DMS 273 treated with DMSO at 0.1 percent for 48 hours (cell line): ENCODE measurements at places on chromosomes 13 and 19.

DNA sequence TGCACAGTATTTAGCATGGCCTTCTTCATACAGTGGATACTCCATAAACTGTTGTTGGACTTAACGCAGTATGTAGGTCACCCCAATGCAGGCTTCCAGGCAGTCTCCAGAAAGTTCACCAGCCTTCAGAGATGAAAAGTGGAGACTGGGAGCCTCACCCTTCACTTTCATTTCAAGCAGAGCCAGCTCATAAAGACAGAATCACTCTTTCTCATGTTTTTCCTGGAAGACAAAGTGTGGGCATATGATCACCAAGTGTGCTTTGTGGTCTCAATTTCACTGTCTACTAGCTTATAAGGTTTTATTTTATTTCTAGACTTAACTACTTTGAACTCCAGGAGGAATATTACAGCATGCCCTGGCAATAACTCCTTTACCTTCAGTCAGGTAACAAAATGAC, 26.3 kb upstream of the TNFSF11 start:
- DNase-seq: no peak

DNA sequence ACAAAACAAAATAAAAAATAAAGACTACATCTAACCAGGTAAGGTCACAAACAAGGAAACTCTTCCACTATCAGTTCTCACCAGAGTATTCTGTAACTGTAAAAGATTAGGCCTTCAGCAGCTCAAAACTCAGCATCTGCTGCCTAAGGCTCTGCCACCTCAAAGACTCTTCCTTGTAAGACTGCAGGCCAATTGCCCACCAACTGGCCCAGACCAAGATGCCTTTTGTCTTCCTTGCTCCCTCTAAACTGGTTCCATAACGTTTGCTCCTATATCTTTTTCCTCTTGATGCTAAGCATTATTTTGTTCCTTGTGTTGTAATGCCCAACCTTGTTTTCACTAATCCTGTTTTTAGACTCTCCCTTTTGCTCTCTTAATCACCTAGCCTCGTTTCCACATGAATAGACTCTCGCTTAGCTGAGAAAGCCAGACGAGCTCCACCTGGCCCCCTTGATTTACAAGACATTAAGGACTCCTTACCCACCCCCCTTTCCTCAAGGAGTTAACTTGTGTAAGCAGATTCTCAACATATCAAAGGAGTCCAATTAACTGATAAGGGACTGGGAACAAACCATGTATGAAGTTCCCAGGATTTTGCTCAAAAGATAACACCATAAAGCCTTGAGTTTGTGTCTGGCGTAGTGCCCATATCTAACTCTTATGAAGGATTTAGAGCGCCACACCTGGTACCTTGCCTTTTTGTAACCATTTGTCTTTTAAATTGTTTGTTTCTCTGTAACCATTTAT, 1.5 kb downstream of the ZNF814 start:
- DNase-seq: no peak

GRCh38 chr19:12052091-12052496, 667 bp downstream of the ZNF878 start:
- no peak for DNase-seq

DNA sequence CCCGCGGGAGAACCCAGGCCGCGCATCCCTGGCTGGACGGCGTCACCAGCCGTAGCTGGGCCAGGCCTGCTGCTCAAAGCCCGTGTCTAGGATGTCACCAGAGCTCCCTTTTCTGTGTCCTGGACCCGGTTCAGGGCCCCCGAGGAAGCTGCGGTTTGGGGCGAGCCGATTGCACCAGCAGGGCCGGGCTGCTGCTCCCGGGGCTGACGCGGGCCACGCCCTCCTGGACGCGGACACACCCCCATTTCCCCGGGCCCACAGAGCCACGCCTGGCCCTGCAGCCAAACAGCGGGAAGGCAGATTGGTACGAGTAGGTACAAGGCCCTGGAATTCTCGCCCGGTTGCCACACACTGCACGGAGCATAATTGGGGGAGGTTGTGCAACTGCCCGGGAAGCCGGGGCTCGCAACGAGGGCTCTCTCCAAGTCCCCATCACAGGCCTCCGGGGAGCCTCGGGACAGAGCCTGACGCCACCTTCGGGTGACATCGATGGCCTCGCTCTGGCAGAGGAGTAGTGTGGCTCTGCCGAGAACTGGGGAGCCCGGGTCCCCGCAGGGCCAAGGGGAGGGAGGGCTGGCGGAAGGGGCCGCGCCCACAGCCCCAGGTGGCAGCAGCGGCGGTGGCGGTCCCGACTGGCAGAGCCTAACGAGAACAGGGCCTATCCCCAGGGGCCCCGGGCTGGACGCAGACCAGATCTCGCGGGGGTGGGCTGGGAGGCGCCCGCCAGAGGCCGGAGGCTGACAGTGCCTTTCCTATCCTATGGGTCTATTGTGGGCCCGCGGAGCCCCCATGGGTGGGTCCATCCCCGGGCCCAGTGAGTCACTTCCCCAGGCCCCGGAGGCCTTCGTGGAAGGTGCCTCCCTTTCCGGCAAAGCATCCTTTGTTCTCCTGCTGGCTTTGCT, 23.5 kb downstream of the KCTD15 start:
- no peak for DNase-seq

- DNase-seq: no peak
These were observed 56.4 kb downstream of the KLF12 start for GRCh38 chr13:74077792-74078191.

GRCh38 chr13:23758798-23759527, 130.2 kb downstream of the MIPEP start:
- DNase-seq: no peak

- no peak for DNase-seq
These were observed 2.7 kb downstream of the NAA16 start for GRCh38 chr13:41313659-41314197.

- no peak for DNase-seq
These were observed 939.2 kb upstream of the ATXN8OS start for GRCh38 chr13:69168436-69168835.

DNA sequence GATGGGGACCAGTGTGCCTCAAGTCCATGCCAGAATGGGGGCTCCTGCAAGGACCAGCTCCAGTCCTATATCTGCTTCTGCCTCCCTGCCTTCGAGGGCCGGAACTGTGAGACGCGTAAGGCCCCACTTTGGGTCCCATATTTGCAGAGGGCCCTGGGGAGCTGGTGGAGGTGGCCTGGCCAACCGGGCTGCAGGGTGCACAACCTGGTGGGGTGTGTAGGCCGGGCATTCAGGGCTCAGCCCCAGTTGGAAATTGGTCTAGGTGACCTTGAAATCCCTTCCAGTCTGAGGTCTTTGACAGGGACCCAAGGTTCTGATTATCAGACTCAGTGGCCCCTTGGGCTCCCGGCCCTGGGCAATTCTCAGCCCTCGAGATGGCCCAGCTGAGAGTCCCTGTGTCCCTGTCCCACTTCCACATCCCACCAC, 8.3 kb downstream of the F7 start:
- DNase-seq: no peak

- no peak for DNase-seq
These were observed 14.3 kb upstream of the LRRC63 start for GRCh38 chr13:46197299-46198048.

DNA sequence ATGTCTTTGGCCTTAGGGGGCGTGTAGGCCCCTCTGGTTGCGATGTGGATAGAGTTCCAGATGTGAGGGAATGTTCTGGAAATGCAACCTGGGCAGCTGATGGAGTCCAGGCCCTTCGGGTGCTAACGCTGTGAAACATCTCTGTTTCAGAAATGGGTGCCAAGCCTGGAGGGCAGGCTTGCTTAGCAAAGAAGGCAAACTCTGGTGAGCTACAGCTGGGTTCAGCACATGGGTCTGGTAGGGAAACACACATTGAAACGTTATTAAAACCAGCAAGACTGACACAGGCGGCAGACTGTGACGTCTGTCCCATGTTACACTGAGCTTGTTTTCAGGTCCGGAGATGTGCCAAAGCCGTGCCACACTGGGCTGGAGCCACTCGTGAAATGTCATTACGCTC, 8.6 kb upstream of the CDC16 start:
- no peak for DNase-seq

DNA sequence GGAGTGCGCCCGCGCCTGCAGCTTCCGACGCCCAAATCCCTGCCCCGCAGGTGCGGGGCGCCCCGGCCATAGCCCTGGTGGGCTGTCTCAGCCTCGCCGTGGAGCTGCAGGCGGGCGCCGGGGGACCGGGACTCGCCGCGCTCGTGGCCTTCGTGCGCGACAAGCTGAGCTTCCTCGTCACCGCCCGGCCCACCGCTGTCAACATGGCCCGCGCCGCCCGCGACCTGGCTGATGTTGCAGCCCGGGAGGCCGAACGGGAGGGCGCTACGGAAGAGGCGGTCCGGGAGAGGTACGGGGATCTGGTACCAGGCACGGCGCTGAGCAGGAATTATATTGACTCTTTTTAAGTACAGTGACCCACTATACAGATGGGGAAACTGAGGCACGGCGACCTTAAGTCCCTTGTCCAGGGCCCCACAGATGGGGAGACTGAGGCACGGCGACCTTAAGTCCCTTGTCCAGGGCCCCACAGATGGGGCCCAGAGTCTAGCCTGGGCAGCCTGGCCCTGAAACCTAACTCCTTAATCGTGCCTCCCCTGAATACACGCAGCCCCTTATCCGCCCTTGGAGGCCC, 586 bp downstream of the MRI1 start:
- no peak for DNase-seq

- DNase-seq: no peak
These were observed 61.1 kb upstream of the FAM216B start for GRCh38 chr13:42720113-42720857.

GRCh38 chr19:9791552-9792205, 23.1 kb upstream of the ZNF846 start:
- peak; percentile 10 for DNase-seq

DNA sequence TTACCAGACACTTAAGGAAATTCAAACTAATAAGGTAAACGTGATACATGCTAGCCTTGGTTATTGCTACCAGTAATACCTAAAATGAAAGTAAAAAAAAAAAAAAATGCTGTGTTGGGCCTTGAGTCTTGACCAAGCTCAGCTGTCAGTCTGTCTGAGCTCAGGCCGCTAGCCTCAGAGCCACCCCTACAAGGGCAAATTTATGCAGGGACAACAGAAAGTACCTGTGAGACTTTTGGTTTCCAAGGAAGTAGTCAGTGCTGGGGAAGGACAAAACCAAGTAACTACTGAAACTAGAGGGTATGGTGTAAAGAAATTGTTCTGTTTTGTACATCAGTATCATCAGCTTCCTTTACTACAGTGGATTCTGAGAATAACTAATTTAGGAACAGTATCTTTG, 134.3 kb upstream of the SLITRK5 start:
- no peak for DNase-seq

DNA sequence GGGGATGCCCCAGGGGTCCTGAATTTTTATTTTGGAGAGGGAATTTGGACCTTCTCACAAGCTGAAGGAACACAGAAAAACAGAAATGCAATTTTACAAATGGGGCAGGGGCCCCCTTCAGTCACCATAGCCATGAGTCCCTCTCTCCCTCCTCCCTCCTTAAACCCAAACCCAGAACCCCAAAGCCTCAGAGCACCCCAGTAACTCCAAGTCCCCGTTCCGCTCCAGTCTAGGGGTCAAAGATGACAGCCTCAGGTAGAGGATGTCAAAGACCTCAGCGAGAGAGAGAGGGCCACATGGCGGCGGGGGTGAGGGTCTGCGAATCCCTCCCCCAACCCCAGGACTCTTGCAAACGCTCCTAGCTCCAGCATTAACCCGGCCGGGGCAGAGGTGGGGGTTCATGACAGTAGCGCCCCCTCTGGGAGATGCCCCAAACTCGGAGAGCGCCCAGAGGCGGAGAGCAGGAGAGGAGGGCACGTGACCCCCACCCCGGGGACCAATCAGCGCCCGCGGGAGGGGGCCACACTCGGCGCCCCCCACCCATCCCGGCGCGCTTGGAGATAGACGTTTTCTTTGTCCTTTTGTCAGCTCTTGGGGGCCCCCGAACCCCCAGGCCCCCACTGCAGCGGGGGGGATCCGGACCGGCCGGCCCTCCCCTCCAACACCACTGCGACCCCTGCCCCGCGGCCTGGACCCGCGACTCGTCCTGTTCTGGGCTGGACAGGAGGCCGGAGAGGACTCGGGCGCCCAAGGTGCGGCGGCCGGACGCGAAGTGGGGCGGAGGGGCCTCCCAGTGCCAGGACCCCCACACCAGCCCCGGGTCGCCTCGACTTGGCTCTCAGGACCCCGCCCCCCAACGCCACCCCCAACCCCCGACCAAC, 20.8 kb upstream of the SEMA6B start:
- no peak for DNase-seq

- no peak for DNase-seq
These were observed 837 bp downstream of the GNA15 start for GRCh38 chr19:3136684-3137055.

- no peak for DNase-seq
These were observed 237.7 kb upstream of the DACH1 start for GRCh38 chr13:72104656-72105180.

- no peak for DNase-seq
These were observed 83.7 kb downstream of the NUFIP1 start for GRCh38 chr13:44905556-44905955.

DNA sequence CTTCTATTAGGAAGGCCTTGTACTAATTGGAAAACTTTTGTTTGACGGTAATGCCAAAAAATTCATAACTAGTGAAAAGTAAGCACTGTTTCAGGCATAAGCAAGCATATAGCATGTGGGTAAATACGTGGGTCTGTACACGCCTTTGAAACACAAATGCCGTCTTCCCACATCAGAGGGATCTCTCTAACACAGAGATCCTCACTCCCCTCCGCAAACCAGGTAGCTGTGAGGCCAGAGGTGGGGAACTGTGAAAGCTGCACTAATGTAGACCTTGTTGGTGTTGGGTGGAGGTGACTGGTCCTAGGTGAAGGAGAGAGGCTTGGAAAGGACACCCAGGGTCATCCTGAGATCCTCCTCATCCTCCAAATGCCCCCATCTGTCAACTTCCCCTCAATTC, 16.0 kb upstream of the POU2F2 start:
- DNase-seq: no peak

GRCh38 chr13:34826432-34826831, 115.6 kb upstream of the NBEA start:
- DNase-seq: no peak

DNA sequence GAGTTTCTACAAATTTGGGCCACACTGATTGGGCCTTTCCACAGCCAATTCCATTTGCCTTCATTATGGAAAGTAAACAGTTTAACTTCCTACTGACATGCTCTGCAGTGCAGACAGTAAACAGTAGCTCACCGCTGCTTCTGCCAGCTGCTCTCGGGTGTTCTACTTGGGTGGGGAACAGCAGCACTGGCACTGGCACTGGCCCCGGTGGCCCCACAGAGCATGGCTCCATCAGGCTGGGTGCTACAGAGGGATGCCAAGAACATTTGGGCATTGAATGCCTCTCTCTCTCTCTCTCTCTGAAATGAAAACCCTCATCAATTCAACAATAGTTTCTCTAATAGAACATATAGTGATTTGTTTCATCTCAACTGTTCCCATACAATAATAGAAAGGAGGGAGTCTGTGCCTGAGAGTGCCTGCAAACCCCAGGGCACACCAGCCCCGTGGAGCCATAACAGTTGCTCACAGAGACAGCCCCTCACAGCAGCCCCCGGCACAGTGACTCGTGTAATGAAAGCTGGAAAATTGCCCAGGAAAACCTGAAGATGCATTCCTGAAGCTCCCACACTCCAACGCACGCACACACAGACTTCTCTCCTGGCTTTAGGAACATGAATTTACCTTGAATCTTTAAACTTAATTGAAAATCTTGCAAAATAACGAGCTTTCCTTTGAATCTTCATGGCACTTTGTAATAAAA, 38.2 kb upstream of the GJB6 start:
- no peak for DNase-seq

- DNase-seq: no peak
These were observed 617.2 kb upstream of the GPC6 start for GRCh38 chr13:92609376-92609775.

GRCh38 chr13:21326155-21327031, 132.7 kb downstream of the ZDHHC20 start:
- no peak for DNase-seq
